ENCODE measurements at places on chromosomes 2 and 18.

GRCh38 chr18:8806100-8806797, 100.9 kb downstream of the MTCL1 start:
- H3K27me3 ChIP-seq: no peaks in the 10 kb centered on the region
- no peak overlapping the region for H3K27ac ChIP-seq
- DNase-seq: no peak
- H3K4me1 ChIP-seq: no peaks in the 10 kb centered on the region
- H3K36me3 ChIP-seq: no peaks in the 10 kb centered on the region

DNA sequence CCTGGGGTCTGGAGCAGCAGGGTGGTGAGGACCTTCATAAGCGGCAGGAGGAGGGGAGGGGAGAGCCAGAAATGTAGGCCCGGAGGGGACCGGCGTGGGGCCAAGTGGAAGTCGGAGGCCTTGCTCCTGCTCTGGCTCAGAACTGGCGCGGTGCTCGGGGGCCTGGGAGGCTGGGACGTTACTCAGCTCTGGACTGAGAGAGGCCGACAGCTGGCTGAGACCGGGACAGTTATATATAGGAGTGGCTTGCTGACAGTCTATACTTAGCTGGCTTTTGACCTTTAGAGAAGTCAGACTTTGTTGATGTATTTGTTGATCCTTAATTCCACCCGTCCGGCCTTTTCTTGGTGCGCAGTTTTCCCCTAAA, 15.7 kb downstream of the IGFBP5 start:
- H3K27ac ChIP-seq: no peak overlapping the region
- peaks cover 16% of the 10 kb centered on the region for H3K27me3 ChIP-seq
- H3K4me1 ChIP-seq: no peaks in the 10 kb centered on the region
- H3K36me3 ChIP-seq: no peaks in the 10 kb centered on the region

GRCh38 chr2:182818501-182818900, 47.9 kb downstream of the FRZB start:
- no peak overlapping the region for H3K4me3 ChIP-seq
- H3K27me3 ChIP-seq: no peaks in the 10 kb centered on the region
- no peaks in the 10 kb centered on the region for H3K36me3 ChIP-seq
- DNase-seq: no peak
- H3K27ac ChIP-seq: no peak overlapping the region
- no peaks in the 10 kb centered on the region for H3K4me1 ChIP-seq

DNA sequence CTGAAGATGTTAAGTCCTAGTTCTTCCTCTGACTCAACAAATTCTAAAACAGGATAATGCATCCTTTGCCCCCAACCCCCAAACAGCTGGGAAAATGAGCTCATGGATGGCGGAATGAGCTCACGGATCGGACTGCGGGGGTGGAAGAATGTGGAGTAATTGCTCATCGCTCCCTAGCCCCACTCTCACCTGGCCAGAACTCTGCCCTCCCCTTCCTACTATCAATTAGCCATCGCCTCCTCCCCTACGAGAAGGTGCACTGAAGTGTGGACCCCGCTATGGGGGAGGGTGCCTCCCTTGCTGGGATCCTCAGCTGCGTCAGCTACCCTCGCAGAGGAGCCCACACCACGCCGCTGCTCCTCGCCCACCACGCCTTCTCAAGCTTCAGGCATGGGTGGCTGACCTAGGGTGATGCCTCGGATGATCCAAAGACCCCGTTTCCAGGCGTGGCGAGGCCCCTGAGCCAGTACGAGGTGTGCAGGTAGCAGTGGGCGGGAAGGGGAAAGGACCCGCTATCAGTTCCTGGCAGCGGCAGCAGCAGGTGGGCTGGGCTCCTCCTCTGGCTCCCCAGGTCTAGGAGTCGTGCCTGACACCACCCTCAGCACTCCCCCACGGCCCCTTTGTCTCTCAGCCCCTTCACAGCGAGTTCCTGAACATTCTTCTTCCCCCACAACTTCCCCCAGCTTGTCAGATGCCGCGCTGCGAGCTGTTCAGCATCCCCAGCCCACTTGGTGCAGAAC, 82.1 kb upstream of the POMC start:
- H3K36me3 ChIP-seq: peaks cover 12% of the 10 kb centered on the region
- no peak overlapping the region for H3K27ac ChIP-seq
- no peak for DNase-seq
- H3K4me1 ChIP-seq: peaks cover 23% of the 10 kb centered on the region
- H3K4me3 ChIP-seq: peak overlapping the region; percentile 79

- DNase-seq: no peak
- H3K36me3 ChIP-seq: peaks cover 8% of the 10 kb centered on the region
- no peaks in the 10 kb centered on the region for H3K27me3 ChIP-seq
- H3K4me1 ChIP-seq: no peaks in the 10 kb centered on the region
- H3K4me3 ChIP-seq: no peak overlapping the region
These were observed 99.5 kb downstream of the MEIS1 start for GRCh38 chr2:66534461-66534860.

DNA sequence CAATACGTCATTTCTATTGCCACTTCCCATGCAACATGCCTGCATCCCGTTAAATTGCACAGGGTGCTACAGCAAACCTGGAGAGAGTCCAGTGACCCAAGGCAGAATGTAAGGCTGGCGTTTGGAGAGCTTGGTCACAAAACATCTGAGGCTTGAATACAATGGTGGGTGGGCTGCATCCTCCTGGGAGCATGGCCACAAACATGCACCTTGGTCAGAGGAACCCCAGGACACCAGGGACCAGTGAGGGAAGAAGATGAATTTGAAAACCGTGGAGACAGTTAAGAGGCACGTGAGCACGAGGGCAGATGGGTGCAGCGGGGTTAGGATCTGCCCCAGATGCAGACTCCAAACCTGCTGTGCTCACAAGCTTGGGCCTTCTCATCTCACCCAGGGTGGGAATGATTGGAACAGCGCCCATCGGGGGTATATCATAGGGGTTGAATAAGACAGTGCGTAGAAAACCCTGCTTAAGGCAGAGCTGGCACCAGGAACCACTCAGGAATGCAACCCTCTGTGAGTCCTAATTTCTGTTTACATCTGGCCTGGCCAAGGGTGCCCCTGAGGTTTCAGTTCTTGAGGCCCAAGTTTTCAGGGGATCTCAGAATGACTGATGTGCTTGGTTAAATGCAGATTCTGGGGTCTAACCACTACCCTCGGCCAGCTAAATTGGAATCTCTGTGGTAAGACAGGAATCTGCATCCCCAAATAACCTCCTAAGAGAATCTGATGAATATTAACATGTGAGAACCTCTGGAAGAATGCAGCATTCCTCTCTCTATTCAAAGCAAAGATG, 97.2 kb downstream of the ARL4C start:
- no peaks in the 10 kb centered on the region for H3K27me3 ChIP-seq
- H3K27ac ChIP-seq: no peak overlapping the region
- DNase-seq: no peak
- no peak overlapping the region for H3K4me3 ChIP-seq

DNA sequence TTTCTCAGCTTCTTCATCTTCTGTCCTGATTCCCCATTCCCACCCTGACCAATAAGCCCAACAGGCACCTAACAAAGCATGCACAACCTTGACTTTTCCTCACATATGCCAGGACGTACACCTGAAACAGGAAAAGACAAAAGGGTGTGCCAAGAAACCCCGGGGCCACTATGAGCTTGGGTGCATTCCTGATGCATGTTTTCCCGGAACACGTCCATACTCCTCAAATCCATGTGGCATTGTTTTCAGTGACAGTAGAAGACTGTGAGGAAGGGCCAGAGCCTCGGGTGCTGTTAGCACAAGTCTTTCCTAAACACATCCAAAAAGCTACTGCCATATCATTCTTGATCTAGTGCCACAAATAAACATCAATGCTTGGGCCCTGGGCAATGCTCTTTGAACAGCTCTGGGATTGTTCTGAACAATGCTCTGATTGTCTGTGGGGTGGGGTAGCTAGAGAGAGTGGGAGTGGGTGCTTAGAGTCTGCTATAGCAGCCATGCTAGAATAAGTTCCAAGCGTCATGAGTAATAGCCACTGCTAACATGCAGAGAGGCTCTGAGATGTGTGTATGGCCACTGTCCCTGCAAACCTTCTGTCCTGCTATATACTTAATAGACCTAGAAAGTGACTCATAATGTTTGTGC, 181.7 kb upstream of the CRIM1 start:
- H3K27me3 ChIP-seq: no peaks in the 10 kb centered on the region
- no peaks in the 10 kb centered on the region for H3K36me3 ChIP-seq
- no peak overlapping the region for H3K27ac ChIP-seq
- DNase-seq: no peak

GRCh38 chr18:41135146-41135545, 819.9 kb upstream of the PIK3C3 start:
- no peak for DNase-seq
- no peak overlapping the region for H3K27ac ChIP-seq
- no peak overlapping the region for H3K4me3 ChIP-seq
- no peaks in the 10 kb centered on the region for H3K27me3 ChIP-seq
- no peaks in the 10 kb centered on the region for H3K4me1 ChIP-seq

GRCh38 chr18:69120833-69121232, 279.9 kb upstream of the DOK6 start:
- DNase-seq: no peak
- H3K4me3 ChIP-seq: no peak overlapping the region
- H3K4me1 ChIP-seq: no peaks in the 10 kb centered on the region
- H3K27me3 ChIP-seq: no peaks in the 10 kb centered on the region

DNA sequence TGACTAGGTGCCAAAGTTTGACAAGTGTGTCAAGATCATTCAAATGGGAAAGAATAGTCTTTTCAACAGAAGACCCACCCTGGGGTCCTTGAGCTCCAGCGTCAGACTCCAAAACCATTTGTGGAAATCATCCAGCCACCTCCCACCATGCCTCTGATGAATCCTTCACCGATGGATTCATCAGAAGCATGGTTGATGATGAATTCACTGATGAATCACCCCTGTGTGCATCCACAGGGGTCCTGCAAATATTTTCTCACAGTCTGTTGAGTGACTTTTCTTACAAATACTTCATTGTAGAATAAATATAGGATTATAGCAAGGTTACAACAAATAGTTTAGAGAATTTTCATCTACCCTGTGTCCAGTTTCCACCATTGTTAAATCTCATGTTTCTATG, 4.3 kb downstream of the UGT1A9 start:
- no peaks in the 10 kb centered on the region for H3K4me1 ChIP-seq
- H3K36me3 ChIP-seq: no peaks in the 10 kb centered on the region
- no peak for DNase-seq
- no peak overlapping the region for H3K4me3 ChIP-seq
- no peaks in the 10 kb centered on the region for H3K27me3 ChIP-seq
- H3K27ac ChIP-seq: no peak overlapping the region

- peaks cover 43% of the 10 kb centered on the region for H3K36me3 ChIP-seq
- no peak overlapping the region for H3K4me3 ChIP-seq
These were observed 96.4 kb upstream of the DNER start for GRCh38 chr2:229810786-229811185.

GRCh38 chr2:222795450-222796357, 65.1 kb upstream of the ACSL3 start:
- no peak for DNase-seq
- H3K27ac ChIP-seq: no peak overlapping the region
- no peaks in the 10 kb centered on the region for H3K27me3 ChIP-seq
- no peak overlapping the region for H3K4me3 ChIP-seq
- no peaks in the 10 kb centered on the region for H3K36me3 ChIP-seq
- peaks cover 3% of the 10 kb centered on the region for H3K4me1 ChIP-seq

DNA sequence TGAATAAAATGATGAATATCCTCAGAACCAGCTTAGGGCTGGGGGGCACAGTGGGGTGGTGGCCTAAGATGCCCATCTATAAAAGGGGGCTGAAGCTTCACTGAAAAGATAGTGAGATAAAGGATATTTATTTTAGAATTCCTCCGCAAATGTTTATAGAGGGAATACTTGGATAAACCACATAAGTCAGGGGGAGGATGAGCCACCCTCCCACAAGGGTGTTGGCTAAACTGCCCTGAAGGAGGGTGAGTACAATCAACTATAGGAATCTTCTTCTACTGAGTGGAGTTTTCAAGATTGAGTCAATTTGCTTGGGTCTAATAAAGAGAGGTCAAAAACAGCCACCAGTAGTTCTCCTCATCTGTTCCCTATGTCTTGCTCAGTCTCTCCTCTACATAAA, 114.5 kb upstream of the TANK start:
- DNase-seq: no peak
- H3K36me3 ChIP-seq: no peaks in the 10 kb centered on the region
- H3K27me3 ChIP-seq: no peaks in the 10 kb centered on the region
- no peak overlapping the region for H3K4me3 ChIP-seq
- H3K4me1 ChIP-seq: no peaks in the 10 kb centered on the region
- no peak overlapping the region for H3K27ac ChIP-seq

DNA sequence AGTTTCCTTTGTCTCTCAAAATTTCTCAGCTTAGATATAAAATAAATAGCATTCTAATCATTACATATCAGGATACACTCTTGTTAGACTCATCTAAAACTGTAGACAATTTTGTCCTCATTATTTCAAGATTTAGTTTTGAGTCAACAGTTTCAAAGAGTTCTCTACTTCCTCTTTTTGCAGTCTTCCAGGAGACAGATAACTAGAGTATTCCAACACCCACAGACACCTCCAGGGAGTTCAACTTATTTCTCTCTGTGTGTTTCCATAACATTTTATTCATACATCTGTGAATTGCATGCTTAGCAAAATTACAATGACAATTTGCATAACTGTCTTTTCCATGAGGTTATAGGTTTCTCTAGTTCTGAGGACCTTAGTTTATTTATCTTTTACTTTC, 166.6 kb upstream of the HNMT start:
- DNase-seq: no peak
- H3K27ac ChIP-seq: no peak overlapping the region
- H3K27me3 ChIP-seq: no peaks in the 10 kb centered on the region

DNA sequence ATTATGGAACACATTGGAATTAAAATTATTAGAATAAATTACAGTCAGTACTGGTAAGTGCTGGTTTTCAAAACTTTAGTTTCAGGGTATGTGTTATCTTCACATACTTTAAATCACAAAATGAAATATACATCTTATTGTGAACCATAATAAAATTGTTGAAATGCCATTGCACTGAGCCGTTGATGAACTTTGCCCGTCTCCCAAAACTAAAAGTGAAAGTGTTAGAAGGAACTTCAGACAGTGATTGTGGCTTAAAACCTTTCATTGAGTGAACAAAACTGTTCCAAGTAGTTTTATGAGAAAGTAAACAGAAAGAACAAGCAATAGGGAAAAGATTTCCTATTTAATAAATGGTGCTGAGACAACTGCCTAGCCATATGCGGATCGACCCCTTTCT, 811.6 kb downstream of the PLCL1 start:
- peak; percentile 13 for DNase-seq
- no peaks in the 10 kb centered on the region for H3K4me1 ChIP-seq
- no peak overlapping the region for H3K27ac ChIP-seq
- H3K4me3 ChIP-seq: peak overlapping the region; percentile 34
- H3K36me3 ChIP-seq: no peaks in the 10 kb centered on the region

DNA sequence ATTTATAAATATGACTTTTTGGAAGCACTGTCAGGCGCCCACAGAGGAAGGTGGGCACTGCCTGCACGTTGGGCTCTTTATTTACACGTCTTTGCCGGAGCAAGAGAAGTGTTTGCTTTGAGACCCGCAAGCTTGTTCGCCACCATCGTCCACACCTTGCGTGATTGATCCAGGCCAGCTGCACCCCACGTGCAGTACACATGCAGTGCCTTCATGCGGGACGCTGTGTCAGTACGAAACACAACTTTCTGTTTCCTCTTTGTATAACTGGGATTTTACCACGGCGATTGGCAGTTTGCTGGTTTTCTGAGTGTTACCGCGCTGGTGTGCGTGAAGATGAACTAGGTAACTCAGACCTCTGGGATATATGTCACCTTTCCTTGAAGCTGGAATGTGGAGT, 571.0 kb upstream of the SALL3 start:
- H3K4me3 ChIP-seq: no peak overlapping the region
- H3K4me1 ChIP-seq: no peaks in the 10 kb centered on the region
- no peaks in the 10 kb centered on the region for H3K36me3 ChIP-seq
- DNase-seq: no peak
- H3K27me3 ChIP-seq: no peaks in the 10 kb centered on the region
